ENCODE measurements at places on chromosomes 6 and 20.

- DNase-seq = no peak
Observed at GRCh38 chr6:46756469-46757213, 9.9 kb downstream of the ANKRD66 start.

GRCh38 chr20:58829531-58829941, 21.2 kb downstream of the GNAS-AS1 start:
- DNase-seq = no peak

- DNase-seq = no peak
Observed at GRCh38 chr6:36436466-36436865, 6.2 kb downstream of the PXT1 start.

- no peak for DNase-seq
Observed at GRCh38 chr20:25459916-25460535, 52.6 kb downstream of the GINS1 start.

DNA sequence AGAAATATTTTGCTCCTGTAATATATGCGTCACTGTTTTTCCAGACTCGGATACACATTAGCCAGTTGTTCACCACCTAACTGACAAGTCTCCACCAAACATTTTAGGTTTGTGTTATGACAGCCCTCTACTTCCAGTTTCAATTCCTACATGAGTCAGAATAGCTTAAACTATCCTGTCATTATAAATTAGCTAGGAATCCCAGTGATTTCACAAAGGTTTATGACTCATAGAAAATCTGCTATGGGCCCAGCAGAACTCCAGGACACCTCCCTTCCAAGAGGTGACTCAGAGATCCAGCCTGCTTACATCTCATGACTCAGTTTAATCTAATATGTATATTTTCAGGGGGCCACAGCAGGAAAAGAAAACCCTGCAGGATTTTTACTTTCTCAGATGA, 17.4 kb upstream of the PLCB4 start:
- no peak for DNase-seq

GRCh38 chr20:48648482-48649051, 179.2 kb downstream of the PREX1 start:
- DNase-seq = no peak

GRCh38 chr6:31775184-31775583, 1.9 kb downstream of the VWA7 start:
- no peak for DNase-seq

- no peak for DNase-seq
Observed at GRCh38 chr20:21156266-21156665, 30.4 kb downstream of the KIZ start.

GRCh38 chr20:38023181-38024001, 9.9 kb downstream of the TTI1 start:
- no peak for DNase-seq

GRCh38 chr6:113104541-113104940, 752.6 kb upstream of the MARCKS start:
- DNase-seq = no peak

DNA sequence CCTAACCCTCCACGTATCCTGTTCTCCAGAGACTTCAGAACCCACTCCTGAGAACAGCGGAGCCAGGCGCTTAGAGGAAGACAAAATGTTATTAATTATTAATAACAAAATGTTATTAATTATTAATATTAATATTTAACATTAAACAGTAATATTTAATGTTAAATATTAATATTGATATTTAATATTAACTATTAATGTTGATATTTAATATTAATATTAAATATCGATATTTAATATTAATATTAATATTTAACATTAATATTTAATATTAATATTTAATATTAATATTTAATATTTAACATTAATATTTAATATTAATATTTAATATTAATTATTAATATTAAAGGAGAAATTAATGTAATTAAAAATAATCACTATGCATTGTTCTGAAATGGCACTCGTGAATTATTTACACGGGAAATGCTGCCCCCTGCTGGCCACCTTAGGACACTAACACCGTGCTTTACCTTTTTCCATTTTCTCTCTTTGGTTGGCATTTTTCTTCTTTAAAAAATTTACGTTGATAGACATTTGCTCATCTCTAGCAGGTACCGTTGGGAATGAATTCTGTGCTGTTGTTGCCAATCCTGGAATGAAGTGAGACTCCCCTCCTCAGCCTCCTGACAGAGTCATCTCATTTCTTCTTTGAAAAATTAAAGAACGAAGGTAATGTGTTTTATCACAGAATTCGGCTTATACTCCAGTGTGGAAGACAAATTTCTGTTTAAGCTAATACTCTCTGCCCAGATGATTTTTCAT, 7.5 kb upstream of the GGTLC1 start:
- peak; percentile 11 for DNase-seq

- peak; percentile 47 for DNase-seq
Observed at GRCh38 chr20:51385646-51386530, 156.6 kb downstream of the NFATC2 start.

DNA sequence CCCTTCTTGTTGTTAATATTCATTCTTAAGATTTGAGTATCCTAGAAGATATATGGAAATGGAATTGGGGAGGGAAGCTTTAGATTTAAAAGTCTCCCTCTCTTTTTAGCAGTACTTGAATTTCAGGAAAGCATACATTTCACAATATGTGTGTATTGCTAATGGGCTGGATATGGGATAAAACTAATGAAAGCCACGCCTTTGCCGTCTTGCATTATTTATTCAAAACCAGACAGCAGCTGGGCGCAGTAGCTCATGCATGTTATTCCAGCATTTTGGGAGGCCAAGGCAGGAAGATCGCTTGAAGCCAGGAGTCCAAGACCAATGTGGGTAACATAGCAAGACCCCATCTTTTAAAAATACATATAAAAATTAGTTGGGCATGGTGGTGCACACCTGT, 121.6 kb upstream of the TIAM2 start:
- no peak for DNase-seq

DNA sequence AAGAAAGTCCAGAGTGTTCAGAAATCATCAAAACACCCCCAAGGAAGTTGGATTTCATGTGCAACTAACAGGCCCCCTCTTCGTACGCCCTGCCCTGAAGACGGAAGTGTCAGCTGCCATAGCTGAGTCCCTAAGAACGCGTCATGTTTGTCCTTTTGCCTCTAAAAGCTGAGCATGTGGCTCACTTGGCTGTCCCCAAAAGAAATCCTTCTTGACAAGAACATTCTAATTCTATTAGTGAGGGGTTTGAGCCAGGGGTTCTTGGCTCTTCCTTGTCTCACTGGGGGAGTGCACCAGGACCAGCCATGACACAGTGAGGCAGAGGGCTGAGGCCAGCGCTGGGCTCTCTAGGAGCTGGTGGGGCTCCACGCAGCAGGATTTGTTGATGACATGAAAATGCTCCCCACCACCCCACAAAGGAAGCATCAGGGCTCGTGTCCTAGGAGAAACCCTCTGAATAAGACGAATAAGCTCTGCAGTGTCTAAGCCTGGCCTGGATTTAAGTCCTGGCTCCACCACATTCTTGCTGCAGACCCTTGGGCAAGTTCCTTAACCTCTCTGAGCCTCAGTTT, 20.0 kb upstream of the SPO11 start:
- no peak for DNase-seq

GRCh38 chr6:43280234-43280633, 17.8 kb upstream of the SLC22A7 start:
- no peak for DNase-seq

- no peak for DNase-seq
Observed at GRCh38 chr6:259901-260508, 32.3 kb upstream of the DUSP22 start.

DNA sequence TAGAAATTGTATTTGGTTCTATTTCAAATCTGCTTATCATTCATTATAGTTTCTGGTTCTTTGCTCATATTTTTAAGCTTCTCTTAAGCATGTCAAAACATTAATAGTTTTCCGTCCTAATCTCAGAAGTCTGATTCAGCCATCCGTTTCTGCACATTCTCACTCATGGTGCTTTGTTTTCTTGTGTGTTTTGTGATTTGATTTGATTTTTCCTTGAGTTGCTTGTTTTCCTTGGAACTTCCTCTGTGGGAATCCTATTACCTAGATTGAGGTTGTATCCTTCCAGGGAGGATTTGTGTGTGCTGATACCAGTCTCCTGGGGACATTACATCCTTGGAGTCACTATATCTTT, 7.9 kb downstream of the SNX9 start:
- no peak for DNase-seq

DNA sequence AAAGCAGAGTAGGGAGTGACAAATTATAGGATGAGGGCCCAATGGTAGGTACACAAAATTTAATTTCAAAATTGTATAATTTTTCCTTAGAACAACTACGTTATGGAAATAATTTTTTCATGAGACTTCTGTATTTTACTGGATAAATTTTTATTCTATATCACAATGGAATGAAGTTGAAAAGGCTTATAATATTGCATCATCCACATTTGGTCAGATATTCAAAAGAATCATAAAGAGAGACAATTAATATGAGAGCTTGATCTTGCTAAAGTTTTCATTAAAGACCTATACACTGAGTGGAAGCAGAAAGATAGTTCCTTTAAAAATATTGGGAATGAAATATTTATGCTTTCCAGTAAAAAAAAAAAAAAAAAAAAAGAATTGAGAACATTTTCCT, 242.8 kb downstream of the FARS2 start:
- DNase-seq = no peak

DNA sequence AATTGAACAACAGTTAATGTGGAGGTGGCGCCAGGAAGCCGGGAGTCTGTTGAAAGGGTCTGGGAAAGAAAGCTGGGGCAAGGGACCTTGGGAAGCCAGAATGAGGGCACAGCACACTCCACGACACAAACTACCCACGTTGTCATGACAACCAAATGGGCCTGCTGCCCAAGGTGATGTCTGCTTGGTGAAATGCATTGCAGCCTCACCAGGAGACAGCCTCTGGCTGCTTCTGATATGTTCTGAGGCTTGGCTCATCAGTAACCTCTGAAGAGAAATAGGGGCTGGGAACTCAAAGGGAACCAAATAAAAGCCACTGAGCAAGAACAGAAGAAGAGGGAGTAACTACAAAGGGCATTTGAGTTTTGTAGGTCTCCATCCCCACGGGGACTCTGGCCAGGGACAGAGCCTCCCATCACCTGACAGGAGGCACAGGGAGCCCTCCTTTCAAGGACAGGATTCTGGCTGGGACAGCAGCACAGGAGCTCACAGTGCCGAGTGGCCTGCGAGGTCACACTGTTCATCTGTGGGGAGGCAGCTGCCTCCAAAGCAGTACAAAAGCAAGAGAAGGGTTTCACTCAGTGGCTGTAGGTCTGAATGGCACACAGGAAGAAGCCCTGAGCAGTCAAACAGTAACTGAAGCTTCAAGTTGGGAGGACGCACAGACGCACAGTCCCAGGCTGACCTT, 44.6 kb upstream of the KCNK16 start:
- no peak for DNase-seq

DNA sequence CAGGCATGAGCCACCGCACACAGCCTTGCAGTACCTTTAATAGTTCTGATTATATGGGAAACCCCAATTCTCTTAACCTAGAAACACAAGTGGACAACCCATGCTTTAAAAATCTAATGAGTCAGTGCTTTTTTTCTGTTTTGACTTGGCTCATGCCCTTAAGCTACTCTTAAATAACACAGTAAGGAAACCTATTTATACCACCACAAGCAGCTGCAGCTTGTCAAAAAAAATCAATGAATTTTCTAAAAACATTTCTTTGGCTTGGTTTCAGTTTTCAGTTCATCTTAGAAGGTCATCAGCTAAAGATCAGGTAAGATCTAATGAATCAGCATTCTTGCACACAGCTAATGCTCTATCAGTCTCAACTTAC, 124.1 kb upstream of the DST start:
- DNase-seq = no peak

DNA sequence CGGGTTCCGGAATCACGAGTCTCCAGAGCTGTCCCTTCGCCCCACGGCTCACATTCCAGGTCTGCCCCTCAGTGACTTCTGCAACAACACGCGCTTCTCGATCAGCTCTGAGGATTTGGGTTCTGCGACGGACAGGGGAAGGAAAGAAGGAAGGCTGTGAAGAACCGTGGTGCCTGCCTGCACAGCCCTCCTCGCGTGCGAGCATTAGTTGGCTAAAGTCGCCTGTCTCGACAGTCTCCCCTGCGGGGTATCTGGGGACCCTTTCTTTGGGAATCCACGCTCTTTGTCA, 23.1 kb downstream of the VPS52 start:
- DNase-seq = no peak

DNA sequence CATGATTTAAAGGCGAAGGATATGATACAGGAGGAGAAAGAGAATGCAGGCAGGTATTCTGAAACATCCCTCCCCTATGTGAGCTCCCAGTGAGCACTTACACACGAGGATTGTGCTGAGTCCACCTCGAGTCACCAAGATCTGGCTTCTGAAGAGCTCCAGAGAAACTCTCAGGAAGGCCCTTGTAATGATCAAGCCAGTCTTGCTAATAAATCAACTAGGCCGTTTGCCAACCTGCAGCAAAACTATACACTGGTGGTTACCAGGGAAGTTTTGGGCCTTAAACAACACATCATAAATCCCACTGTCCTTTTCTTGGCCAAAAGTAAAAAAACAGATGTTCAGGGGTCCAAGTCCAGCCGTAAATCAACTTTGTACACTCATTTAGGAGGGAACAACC, 79.2 kb downstream of the STXBP5 start:
- DNase-seq = no peak

DNA sequence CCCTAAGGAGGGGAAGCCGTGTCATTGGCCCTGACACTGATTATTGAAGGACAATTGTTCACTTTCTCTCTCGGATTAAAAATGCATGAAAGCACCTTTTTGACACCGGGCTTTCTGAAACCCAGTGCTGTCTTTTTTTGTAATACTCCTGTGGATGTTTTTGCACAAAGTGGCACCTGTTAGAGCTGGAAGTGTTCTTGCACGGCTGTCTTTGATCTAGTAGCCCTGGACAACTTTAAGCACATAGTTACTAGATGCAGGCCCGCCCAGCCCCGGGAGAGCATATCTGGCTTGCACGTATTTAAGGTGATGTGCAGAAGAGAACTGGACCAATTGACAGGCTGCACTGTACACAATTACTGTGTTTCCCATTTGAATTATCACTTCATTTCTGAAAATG, 72.6 kb downstream of the ARID1B start:
- no peak for DNase-seq

GRCh38 chr6:31579546-31580437, 2.4 kb downstream of the LTB start:
- DNase-seq = no peak

GRCh38 chr6:83270971-83271719, 78.0 kb downstream of the RWDD2A start:
- no peak for DNase-seq

DNA sequence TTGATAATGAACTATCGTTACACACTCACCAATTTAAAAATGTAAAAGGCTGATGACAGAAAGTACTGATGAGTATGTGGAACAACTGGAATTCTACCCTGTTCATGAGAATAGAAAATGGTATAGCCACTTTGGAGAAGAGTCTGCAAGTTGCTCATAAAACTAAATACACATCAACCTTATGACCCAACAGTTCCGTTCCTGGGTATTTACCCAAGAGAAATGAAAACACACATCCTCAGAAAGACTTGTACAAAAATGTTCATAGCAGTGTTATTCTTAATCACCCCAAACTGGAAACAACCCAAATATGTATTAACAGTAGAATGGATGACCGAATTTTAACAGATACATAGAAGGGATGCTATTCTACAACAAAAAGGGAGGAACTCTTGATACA, 145.7 kb upstream of the LRFN2 start:
- DNase-seq = no peak

All from iPS DF 6.9 (cell line).